Kidney glomerular epithelial cell (primary cell): ENCODE measurements at places on chromosomes 11 and 22.

DNA sequence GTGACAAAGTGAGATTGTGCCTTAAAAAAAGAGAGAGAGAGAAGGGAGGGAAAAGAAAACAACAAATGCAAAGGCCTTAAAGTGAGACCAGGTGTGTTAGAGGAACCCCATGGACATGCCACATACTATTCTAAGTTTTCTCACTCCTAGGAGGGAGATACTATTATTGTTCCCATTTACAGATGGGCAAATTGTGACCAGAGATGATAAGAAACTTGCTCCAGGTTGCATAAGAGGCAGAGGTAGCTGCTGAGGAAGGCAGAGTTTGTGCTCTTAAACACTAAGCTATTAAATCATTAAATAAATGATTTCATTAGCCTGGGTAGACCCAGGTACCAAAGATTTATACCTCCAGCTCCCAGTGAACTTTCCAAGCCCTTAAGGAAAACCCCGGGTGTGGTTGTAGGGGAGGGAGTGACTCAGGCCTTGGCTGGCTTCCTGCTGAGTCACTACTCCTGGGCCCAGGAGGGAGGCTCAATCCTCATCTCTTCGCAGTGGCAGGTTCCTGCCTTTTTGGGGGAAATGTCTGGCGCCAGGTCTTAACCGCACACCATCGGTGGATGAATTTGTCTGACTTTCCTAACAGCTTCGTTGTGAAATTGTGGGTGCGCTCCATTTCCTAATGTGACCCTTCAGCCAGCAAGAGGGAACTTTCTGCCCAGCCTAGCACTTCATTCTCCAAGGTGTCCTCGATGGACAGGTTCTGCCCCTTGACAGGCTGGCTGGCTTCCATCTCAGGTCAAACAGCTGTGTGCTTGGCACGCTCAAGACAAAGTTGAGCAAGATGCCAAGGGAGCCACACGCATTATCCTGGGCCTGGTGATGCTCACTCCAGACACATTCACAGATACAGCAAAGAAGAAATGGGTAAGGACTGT is 33.4 kb upstream of the PTPRJ start:
- DNase-seq = peak; percentile 95

DNA sequence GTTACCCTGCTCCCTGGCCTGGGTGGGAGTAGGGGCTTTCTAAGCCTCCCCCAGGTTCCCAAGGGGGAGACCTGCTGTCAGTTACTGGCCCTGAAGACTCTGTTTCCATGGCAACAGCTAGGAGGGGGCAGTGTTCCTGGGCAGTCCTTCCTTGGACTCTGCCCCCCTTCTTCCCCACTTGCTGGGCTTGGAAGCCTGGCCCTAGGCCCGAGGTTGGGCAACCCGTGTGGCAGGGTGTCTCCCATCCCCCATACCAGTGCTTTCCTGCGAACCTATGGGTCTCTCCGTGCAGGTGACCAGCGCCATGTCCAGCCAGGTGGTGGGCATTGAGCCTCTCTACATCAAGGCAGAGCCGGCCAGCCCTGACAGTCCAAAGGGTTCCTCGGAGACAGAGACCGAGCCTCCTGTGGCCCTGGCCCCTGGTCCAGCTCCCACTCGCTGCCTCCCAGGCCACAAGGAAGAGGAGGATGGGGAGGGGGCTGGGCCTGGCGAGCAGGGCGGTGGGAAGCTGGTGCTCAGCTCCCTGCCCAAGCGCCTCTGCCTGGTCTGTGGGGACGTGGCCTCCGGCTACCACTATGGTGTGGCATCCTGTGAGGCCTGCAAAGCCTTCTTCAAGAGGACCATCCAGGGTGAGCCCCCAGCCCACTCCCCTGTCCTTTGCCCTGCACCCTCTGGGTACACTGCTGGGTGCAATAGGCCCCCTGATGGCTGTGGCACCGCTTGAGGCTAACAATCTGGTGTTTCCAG is 1.7 kb downstream of the ESRRA start:
- DNase-seq = no peak

DNA sequence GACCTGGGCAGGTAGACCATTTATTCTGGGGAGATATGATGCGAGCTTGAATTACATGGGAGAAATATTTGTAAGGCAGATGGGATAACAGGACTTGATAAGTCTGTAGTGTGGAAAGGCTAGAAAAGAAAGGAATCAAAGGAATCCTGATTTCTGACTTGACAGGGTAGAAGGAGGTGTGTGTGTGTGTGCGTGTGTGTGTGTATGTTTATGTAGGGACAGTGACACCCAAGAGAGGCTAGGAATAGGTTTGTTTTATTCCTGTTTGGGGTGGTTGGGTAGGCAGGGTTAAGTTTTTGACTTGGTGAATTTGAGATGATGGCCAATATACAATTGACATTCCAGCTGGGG is 390 bp upstream of the HTATIP2 start:
- no peak for DNase-seq

DNA sequence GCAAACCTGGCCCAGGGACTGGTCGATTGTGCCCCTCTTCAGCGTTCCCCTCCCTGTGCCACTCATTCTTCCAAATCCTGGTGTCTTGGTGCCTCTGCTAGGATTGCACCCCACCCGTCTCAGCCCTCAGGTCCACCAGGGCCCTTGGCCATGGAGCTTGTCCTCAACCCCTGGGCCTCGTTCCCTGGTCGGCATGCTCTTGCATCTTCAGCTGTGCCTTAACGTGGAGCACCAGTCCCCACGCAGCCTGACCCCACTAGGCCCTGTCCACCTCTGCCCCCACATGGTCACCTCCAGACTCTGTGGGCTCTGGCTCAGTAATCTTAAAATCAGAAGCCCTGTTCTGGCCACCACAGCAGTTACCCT is 61.1 kb downstream of the OSBP2 start:
- no peak for DNase-seq

- DNase-seq = no peak
Observed at GRCh38 chr22:43862882-43863202, 529 bp upstream of the SULT4A1 start.

- DNase-seq = no peak
Observed at GRCh38 chr11:21007297-21007696, 337.9 kb downstream of the NELL1 start.

- peak; percentile 86 for DNase-seq
Observed at GRCh38 chr11:122101625-122102291, 14.3 kb downstream of the BLID start.

GRCh38 chr11:117554601-117555333 is 227.1 kb downstream of the CEP164 start:
- DNase-seq = no peak

DNA sequence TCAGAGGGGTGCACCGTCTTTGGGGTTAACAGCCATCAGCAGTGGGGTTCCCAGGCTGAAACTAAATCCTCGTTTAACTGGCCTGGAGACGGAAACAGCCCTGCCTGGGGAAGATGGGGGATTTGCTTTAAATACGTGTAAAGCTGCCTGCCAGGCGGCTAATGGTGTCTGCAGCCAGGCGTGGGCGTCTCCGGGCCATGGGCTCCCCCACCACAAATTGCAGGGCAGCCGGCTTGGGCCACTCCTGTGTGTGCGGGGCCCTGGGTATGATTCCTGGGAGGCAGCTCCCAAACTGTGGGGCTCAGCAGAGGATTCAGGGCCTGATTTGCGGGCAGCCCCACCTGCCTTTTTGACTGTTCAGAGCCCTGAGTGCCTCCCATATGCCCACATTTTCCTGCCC is 110.5 kb downstream of the KCNQ1 start:
- no peak for DNase-seq

DNA sequence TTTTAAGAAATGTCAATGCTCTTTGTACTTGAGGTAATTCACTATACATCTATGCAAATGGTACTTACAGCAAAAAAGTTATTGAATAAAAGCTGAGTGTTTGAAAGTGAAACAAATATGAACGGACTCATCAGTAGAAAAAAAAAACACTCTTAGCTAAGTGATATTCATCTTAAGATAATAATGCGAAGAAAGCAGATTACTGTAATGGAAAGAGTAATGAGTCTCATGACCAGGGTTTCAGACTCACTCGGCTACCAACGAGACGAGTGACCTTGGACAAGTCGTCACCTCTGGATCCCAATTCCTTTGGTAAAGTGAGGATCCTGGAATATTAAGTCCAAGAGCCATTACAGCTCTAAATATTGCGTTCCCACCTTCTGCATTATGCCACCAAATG is 57.0 kb downstream of the PACSIN2 start:
- DNase-seq = no peak

DNA sequence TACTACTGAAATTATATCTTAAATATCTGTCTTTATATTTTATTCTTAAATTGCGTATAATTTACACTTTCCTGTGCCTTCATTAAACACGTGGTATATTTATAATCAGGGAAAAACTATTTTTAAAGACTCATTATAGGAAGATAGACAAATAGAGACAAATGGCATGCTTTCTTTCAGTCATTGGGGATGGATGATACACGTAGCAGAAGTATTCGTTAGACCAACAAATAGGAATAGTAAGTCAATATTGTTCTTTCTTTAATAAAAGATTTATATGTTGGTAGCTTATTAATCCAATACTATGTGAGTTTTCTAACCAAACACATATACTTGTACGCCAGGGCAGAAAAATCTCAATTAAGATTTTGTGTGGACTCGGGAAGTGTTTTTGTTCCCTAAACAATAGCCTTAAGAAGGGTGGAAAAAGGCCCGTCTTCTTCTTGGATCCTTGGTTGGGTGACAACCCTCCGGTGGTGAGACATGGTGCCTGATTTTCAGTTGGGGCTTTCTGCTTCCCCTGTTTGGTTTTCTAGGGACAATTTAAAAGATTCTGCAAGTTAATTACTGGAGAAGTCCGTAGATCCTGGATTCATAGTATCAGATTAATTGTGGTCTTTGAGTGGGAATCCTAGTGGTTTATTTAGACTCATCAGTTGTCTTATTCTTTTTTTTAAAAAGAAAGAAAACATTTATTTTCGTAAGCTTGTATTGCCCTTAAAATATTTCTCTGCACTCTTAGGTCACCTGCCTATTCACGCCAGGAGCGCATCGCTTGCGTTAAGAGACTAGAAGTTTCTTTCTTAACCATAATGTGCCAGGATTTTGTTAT is 83.5 kb upstream of the WNT7B start:
- DNase-seq = no peak

DNA sequence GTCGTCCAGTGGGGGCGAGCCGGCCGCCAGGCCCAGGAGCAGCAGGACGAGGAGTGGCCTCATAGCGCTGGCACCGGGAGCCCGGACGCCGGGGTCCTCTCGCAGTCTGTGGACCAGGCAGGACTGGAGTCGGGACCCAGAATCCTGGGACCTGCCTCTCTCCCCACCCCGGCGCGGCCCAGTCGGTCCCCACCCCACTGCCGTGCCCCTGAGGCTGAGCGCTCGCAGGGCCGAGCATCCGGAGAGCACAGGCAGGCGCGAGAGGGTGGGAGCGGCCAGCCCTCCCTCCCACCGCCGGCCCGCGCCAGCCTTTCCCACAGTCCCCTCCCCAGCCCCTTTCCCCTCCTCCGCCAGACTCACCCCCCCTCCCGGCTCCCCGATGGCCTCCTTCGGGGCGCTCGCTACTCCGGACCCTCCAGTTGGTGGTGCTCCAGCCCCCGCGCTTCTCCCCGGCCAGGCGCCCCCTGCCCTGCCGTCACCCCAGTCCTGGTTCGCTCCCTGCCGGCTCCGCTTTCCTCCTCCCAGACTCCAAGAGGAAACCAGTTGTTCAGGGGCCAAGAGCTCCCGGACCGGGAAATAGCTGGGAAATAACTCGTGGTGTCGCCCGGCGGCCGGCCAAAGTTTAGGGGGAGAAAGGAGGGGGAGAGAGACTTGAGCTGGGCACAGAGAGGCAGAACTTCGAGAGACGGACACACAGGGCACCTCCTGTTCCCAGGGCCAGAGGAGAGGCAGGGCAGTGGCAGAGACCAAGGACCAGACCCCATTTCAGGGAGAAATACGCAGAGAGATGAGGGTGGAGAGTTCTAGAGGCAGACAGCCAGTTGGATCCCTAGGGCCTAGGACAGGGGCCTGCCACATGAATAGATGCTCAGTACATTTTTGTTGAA is at the start of gene C1QTNF5:
Gene C1QTNF5 (minus strand): TSS at position 549 of the 887 bp plus-strand sequence. CDS start 486 bp downstream, at position 63.
- DNase-seq = no peak

DNA sequence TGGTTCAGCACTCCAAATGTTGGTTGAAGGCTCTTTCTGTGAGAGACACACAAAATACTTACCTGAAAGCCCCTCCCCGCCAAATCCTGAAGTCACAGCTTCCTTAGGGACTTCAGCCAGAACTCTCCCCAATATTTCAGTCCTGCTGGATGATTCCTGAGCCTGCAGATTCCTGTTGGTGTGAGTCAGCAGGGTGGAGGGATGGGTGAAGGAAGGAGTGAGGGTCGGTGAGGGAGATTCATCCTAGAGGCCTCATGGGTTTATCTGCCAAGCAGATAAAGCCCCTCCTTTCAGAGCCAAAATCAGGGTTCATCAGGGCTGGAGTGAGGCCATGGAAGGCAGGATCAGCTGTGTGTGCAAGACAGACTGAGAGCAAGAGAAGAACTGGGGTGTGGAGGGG is 37.9 kb downstream of the SMIM38 start:
- no peak for DNase-seq

- DNase-seq = peak; percentile 13
Observed at GRCh38 chr11:67572747-67573419, 10.7 kb upstream of the GSTP1 start.

DNA sequence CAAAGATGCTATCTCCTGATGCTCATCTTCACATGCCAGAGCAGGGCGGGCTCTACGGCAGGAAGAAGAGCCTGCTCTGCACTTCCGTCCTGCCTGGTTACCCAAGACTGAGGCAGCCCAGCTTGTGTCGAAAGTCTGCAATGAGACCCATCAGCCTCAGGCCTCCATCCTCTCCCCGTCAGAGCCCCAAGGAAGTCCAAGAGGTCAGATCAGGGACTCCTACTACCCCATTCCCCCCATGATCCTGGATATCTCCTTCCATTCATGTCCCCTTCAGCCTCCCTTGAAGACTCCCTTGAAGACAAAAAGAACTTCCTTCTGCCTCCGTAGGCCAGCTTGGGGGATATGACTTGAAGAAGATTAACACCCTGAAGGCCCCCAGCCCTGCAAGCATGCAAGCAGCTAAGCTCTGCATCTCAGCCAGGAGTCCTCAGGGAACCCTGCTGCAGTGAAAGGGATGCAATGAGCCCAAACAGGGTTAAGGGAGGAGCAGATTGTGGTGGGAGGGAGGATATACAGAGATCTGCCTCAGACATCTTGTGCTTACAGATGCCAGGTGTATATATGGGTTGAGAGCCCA is 85.6 kb downstream of the TRIM29 start:
- no peak for DNase-seq

DNA sequence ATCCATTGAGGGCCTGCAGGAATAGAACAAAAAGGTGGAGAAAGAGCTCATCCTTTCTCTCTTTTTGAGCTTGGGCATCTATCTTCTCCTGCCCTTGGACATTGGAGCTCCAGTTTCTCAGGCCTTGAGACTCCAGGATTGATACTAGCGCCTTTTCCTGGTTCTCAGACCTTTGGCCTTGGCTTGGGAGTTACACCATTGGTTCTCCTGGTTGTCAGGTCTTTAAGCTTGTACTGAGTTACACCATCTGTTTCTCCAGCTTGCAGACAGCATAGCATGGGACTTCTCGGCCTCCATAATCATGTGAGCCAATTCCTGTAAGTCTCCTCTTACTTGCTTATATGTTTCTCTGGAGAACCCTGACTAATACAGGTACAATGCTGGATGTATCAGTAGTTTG is 72.6 kb downstream of the GRK3 start:
- no peak for DNase-seq
